ENCODE measurements at places on chromosomes 3 and 15. TPM values are rescaled to one million over a fixed set of nuclear protein-coding genes. Genes with fewer than 3 reads are reported as not detected.

GRCh38 chr3:72082186-72082715, 297.3 kb upstream of the PROK2 start:
- no peak for DNase-seq

DNA sequence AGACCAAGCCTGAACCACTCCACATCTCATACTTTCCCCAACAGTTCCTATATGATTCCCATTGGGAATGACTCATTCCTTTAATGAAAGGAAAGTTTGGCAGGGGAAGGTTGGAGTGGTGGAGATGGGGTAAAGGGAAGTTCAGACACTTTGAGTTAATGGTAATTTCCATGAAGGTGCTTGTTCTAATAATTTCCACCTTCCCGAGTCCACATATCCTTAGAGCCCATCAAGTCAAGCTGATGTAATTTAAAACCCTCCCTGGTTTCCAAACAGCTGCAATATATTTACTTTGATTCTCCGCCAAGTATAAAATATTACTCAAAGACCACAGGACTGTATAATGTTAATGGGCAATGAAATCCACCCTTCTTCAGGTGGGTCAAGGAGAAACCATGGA, 95.0 kb upstream of the GALNT15 start:
- DNase-seq, result no peak

DNA sequence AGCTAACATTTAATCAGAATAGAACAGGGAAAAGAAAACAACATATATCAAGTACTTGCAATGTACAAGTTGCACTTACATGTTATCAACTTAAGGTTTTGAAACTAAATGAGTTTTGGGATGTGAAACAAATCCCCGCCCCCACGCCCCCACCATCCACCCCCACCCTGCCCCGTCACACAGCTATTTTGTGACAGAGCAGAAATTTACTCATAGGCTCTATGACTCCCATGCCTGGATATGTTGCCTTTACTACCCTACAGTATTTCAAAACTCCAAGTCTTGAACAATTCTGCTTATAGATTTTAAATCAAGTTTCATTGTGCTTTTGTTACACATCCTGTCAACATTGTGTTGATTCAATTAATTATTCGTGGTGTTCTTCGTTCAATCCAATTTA, 18.1 kb upstream of the IL1RAP start:
- DNase-seq, result no peak

DNA sequence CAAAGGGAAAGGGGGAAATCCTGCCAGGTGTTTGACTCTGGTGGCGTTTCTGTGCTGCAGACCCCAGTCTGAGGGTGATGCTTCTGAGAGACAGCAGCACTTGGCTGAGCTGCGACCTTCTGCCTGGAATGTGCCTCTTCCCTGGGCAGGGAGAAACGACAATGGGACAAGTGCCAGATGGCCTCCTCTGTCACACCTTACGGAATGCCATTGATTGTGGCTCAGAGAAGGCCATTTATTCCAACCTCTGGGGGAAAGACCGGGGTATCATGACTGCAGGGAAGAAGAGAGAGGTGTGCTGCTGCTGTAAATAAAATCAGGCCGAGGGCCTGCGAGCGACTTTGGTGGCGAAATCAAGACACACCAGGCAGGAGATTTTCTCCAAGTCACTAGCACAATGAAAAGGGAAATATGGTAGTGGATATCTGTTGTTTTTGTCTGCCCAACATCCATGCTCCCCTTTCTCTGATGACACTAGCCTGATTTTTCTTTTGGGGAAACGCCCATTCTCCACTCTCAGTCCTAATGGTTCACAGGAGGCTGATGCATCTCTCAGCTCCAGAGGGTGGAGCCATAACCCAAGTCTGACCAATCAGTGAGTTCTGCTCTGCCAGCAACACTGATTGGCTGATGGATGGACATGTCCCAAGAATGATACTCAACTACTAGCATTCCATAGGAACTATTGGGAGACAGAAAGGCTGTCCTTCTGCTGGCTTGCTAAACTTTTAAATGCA, 336.1 kb downstream of the FOXP1 start:
- no peak for DNase-seq

DNA sequence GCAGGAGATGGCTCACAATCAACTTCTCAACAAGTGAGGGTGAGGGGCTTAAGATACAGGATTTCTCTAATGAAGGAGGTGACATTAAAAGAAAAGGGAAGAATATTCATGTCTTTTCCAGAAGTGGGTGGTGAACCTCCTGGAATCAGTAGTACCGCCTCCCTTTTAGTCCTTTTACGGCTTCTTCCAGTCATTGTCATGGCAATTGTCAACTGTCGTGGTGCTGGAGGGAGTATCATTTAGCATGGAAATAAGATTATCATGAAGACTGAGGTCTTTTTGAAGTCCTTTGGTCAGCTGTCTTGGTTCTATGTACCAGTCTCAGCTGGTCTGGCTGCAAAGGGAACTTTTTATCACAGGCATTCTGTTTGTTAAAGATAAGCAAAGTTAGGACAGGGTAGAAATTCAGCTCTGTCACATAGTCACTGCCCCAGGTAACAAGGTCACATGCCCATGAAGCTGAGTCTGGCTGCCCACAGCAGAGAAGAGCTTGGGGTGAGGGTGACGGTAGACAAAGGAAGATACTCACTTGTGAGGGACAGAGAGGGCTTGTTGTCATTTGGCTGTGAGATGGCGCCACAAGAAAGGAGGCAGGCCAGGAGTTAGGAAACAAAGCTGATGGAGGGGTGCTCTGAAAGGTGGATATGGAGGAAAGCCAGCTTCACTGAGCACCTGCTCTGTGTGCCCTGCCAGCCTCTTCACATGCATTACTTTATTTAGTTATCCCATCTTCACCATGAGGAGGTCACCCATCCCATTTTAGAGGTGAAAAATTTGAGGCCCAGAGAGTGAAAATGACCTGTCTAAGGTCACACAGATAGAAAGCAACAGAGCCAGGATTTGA, 228.2 kb upstream of the TRIM42 start:
- DNase-seq, result no peak

- DNase-seq, result no peak
Observed at GRCh38 chr15:70788114-70789049, 25.0 kb upstream of the UACA start.

DNA sequence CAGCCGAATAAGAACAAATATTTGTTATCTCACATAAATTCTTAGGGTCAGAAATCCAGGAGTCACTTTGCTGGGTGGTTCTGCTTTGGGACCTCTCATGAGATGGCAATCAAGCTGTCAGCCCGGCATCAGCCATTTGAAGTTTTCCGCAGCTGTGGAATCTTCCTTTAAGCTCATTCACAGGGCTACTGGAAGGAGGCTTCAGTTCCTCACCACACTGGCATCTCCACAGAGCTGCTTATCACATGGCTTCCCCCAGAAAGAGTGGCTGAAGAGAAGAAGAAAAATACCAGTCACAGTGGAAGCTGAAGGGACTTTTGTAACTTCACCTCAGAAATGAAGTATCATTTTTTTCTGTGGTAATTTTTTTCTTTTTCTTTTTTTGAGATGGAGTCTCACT, 267.7 kb downstream of the CHL1 start:
- DNase-seq, result no peak

- DNase-seq, result no peak
Observed at GRCh38 chr3:177683586-177683985, 486.3 kb upstream of the TBL1XR1 start.

- no peak for DNase-seq
Observed at GRCh38 chr3:173501931-173502489, 104.5 kb downstream of the NLGN1 start.

DNA sequence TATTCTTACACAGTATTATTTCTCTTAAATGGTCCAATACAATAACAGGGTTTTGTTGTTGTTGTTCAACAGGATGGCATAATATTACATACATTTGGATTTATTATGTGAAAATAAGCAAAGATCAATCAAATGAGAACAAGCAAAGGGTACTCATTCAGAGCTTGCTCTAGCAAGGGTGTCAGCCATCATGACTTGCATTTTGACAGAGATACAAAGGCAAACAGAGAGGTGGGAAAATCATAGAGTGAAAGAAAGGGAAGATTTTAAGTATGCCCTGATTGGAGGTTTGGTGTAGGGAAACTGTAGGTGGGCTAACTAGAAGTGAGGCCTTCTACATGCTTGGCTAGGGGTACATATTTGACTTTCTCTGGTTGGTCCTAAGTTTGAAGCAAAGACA, 109.1 kb upstream of the BCHE start:
- DNase-seq, result no peak

GRCh38 chr3:50230794-50231125, 5.2 kb upstream of the GNAI2 start:
- DNase-seq, result no peak

The VILL gene
- 23.0 TPM for total RNA-seq

Measured in activated CD4-positive, alpha-beta T cell treated with anti-CD3 and anti-CD28 coated beads, Interleukin-2, amount 10 ng/mL, durations not matched to agents 7 days and 5 days (primary cell).